ENCODE measurements at places on chromosomes 7 and 10.

DNA sequence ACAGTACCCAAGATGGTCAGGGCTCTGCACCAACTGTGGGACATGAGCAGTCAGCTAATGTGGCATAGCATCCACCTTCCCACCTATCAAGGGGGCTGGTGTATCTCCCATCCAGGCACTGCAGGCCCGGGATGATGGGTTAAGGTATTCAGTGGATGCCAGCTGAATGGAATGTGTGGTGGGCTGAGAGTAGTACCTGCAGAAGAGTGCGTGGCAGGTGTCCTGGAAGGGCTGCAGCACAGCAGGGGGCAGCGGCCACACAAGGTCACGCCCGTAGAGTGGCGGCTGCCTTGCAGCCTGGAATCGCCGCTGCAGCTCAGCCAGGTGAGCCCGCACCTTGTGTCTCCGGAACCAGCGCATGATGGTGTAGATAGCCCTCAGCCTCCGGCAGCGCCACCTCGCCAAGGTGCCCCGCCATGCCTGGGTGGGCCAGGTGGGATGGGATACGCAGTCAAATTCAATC, 13.3 kb downstream of the MYO1G start:
- DNase-seq = no peak

GRCh38 chr10:103277713-103278536, 987 bp downstream of the INA start:
- no peak for DNase-seq

GRCh38 chr7:131543298-131543697, 13.1 kb downstream of the PODXL start:
- no peak for DNase-seq

DNA sequence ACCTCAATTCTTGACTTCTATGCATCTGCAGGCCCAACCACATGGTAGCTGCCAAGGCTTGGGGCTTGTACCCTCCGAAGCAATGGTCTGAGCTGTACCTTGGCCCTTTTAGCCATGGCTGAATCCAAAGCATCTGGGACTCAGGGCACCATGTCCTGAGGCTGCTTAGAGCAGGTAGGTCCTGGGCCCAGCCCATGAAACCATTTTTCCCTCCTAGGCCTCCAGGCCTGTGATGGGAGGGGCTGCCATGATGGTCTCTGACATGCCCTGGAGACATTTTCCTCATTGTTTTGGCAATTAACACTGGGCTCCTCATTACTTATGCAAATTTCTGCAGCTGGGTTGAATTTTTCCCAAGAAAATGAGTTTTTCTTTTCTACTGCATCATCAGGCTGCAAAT, 417.8 kb upstream of the LRRN3 start:
- DNase-seq = no peak

- DNase-seq = no peak
Measured at GRCh38 chr10:71435571-71436267, 39.0 kb downstream of the CDH23 start.
